Epithelial cell of proximal tubule (primary cell): ENCODE measurements at places on chromosomes 5 and 9. TPM values are rescaled to one million over a fixed set of nuclear protein-coding genes. Genes with fewer than 3 reads are reported as not detected.

DNA sequence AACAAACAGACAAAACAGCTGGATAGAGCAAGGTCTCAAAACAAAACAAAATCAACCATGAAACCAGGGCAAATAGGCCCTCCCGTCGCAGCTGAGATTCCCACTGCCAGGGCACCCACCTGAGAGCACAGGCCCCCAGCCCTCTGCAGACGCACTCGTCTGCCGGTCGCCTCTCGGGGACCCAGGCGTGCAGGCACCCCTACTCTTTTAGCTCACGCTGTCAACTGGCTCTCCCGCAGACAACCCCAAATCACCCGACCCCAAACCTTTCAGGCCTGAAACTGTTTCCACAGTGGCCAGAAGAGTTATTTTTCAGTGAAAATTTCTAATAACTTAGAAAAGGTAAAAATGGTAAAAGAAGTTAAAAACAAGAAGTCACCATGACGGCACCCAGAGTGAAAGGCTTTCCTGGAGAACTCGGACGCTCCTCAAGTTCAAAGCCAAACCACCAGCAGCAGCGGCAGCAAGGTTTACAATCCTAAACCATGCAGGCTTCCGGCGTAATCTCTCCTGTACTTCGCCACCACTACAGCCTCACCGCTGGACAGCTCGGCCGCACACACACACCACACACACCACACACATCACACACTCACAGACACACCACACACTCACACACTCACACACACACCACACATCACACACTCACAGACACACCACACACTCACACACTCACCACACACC, 1.9 kb upstream of the UBE2QL1 start:
- DNase-seq: no peak

- peak; percentile 98 for DNase-seq
Measured at GRCh38 chr9:114894609-114895433, 35.6 kb downstream of the TNFSF8 start.

DNA sequence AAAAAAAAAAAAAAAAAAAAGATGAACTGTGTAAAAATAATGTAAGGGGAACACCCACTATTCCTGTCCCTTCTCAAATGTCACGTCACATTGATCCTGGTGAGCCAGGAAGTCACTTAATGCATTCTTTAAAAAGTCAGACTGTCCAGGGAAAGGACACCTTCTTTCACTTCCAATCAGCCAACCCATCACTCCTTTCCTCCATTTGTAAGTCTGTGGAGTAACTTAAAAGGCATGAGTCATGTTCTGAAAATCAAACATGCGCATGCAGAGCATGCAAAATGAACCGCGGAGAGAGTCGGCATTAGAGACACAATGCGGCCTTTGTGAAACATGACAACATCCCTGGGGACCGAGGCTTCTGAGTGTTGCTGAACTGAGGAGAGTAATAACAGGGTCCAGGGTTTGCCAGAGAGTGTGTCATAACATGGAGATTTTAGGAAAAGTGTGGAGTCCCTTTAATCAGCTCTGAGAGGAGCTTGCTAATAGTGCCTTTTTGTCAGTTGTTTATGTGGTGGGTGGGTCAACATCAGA, 77.6 kb upstream of the SEMA6A start:
- peak; percentile 44 for DNase-seq

- DNase-seq: no peak
Measured at GRCh38 chr9:106983346-106983745, 120.4 kb downstream of the ZNF462 start.

DNA sequence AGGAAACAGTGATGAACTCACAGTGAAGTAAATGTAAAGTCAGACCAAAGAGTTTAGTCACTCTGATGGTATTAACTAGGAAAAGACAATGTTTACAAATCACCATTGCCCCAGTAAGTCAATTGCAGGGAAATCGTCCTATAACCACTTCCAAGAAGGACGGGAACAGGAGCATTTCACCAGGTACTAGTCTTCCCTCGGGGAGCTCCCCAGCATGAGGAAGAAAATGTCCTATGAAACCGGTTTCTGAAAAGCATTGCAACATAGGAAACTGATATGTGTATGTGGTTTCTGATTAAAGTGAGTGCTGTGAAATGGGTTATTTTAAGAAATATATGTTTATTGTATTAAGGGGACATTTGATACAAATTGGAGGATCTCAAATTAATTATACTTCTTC, 626.7 kb upstream of the ADAMTS16 start:
- DNase-seq: no peak

DNA sequence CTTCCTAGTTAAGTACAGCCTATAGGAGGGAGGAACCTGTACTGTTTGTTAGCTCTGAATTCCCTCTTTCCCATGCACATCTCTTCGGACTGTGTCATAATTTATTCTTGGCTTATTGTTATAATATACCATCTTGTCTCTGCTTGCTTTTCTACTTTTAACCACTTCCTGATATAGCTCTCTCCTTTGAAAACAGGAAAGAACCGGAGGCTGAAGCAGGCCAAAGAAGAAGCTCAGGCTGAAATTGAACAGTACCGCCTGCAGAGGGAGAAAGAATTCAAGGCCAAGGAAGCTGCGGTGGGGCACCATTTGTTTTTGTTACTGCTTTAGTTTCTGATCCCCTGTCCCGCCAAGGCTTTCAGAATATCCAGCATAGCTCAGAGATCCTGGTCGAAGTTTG, 4.8 kb downstream of the ATP6V1G1 start:
- no peak for DNase-seq

GRCh38 chr5:102545175-102545574, 46.4 kb upstream of the SLCO6A1 start:
- no peak for DNase-seq

The SLC46A2 gene
- not detected in 2 replicates for total RNA-seq

The ROPN1L gene
- 1.1 TPM in 1 of 2 replicates, not detected in the other for total RNA-seq

The KLHL9 gene
- 13.1 and 16.8 TPM in 2 replicates for total RNA-seq

The SLC45A2 gene
- total RNA-seq: not detected in 2 replicates

The RIC1 gene
- total RNA-seq: 12.7 and 22.0 TPM in 2 replicates
